BJ (cell line): ENCODE measurements at places on chromosomes 7 and 10. TPM values are rescaled to one million over a fixed set of nuclear protein-coding genes. Genes with fewer than 3 reads are reported as not detected.

- no peak for DNase-seq
Observed at GRCh38 chr10:75782463-75783248, 351.2 kb downstream of the LRMDA start.

LHFPL3 gene
- not detected in 2 replicates for polyA plus RNA-seq

ZWINT gene
- 31.1 and 32.3 TPM in 2 replicates for polyA plus RNA-seq

PTPRN2 gene
- 0.20 and 0.31 TPM in 2 replicates for polyA plus RNA-seq

SMKR1 gene
- polyA plus RNA-seq: 0.27 and 0.45 TPM in 2 replicates
